Vagina (tissue), 2 donors: ENCODE measurements at places on chromosomes 4 and X. TPM values are rescaled to one million over a fixed set of nuclear protein-coding genes. Genes with fewer than 3 reads are reported as not detected.

Gene ASMTL
- 31.7 TPM for total RNA-seq

Gene CENPI
- 1.2 TPM for total RNA-seq

GRCh38 chr4:175456131-175456530 is 355.9 kb downstream of the GPM6A start:
- H3K36me3 ChIP-seq, result no peaks in the 10 kb centered on the region
- no peak overlapping the region for H3K27ac ChIP-seq
- H3K27me3 ChIP-seq, result no peaks in the 10 kb centered on the region
- H3K4me3 ChIP-seq, result no peak overlapping the region
- no peak for DNase-seq

- H3K27ac ChIP-seq, result no peak overlapping the region
- peaks cover 4% of the 10 kb centered on the region for H3K4me1 ChIP-seq
- no peaks in the 10 kb centered on the region for H3K36me3 ChIP-seq
- no peak overlapping the region for H3K4me3 ChIP-seq
- no peaks in the 10 kb centered on the region for H3K27me3 ChIP-seq
- DNase-seq, result no peak
Observed at GRCh38 chr4:169089004-169089403, 78.9 kb upstream of the CBR4 start.

GRCh38 chr4:153528705-153529485 is 62.7 kb downstream of the TMEM131L start:
- H3K4me3 ChIP-seq, result no peak overlapping the region
- peaks cover 45% of the 10 kb centered on the region for H3K4me1 ChIP-seq
- H3K36me3 ChIP-seq, result no peaks in the 10 kb centered on the region
- no peaks in the 10 kb centered on the region for H3K27me3 ChIP-seq
